ENCODE measurements at places on chromosomes 7 and 10. TPM values are rescaled to one million over a fixed set of nuclear protein-coding genes. Genes with fewer than 3 reads are reported as not detected.

DNA sequence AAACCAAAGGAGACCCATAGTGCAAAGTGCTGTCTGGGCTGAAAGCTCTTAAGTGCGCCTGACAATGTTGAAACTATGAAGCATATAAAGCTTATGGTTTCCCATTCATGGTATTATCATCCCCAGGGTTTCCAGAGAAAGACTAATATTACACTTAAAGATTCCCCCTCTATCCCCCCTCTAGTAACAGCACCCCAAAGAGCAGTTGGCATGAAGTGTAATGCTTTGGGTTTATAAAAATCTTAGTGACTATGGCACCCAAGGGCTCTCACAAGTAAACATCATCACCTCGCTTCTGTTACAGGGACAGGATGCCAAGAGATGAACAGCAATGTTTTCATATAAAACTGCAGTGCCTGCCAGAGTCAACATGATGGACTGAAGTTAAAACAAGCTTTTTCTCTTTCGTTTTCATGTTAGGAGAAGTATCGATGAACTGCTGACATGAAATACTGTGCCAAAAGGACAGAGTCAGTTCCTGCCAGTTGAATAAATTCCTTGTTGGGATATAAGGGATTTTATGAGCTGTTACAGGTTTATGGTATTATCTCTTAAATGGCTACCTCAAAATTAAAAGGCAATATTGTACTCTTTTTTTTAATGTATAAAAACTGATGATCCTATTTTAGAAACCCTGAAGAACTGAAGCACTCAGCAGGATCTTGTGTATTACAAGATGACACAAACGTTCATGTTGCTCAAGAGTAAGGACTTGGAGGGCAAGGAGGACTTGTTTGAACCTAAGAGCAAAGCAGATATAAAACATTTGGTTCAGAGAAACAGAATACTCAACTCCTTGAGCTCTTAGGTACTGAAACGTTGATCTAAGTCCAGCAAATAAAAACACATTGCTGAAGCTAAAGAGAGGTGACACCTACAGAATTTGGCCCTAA is 203.7 kb upstream of the IMMP2L start:
- H3K4me3 ChIP-seq = no peak overlapping the region
- H3K27ac ChIP-seq = no peak overlapping the region
- no peak for DNase-seq
- H3K36me3 ChIP-seq = no peaks in the 10 kb centered on the region

FOXP2 gene
- total RNA-seq = not detected

CLRN3 gene
- total RNA-seq = not detected

DNA sequence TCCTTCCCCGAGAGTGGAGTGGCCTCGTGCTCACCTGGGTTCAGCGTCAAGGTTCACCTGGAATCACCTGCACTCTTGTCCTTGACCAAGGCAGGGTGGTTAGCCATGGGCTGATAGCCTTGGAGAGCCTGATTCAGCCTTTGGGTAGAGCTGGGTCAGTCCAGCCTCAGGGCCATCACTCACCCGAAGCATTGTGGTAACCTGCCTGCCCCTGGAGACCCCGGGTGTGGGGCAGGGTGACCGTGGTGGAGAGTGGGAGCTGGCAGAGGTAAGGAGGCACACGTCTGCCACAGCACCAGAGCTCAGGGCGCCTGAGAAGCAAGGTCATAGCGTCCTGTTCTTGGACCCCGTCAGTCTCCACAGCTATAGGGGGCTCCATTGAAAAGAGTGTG is 27.8 kb upstream of the WDFY4 start:
- no peaks in the 10 kb centered on the region for H3K4me1 ChIP-seq
- H3K4me3 ChIP-seq = peak overlapping the region; percentile 31
- H3K27me3 ChIP-seq = peaks cover 33% of the 10 kb centered on the region
- no peaks in the 10 kb centered on the region for H3K36me3 ChIP-seq
- DNase-seq = no peak

GRCh38 chr7:98872328-98872924 is 2.6 kb upstream of the TMEM130 start:
- no peak overlapping the region for H3K27ac ChIP-seq
- DNase-seq = peak; percentile 70
- no peaks in the 10 kb centered on the region for H3K36me3 ChIP-seq
- no peaks in the 10 kb centered on the region for H3K4me1 ChIP-seq

DNA sequence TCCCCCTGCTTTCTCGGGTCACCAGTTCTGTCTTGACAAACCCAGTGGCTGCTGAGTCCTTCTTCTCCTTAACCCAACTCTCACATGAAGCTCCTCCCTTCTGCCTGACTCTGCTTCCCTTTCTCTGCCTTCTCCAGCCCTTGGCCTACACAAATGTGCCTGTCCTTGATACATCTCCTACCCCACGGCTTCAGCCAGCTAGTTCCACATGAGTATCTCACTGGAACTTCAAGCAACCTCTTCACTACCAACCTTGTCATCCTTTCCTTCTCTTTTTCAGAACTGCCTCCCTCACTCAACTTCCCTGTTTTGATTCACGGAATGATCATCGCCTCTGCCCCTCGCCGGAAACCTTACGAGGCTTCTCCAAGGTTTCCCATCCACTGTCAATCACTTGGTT is 55.9 kb downstream of the PDIA4 start:
- no peaks in the 10 kb centered on the region for H3K27me3 ChIP-seq
- H3K36me3 ChIP-seq = no peaks in the 10 kb centered on the region
- DNase-seq = no peak
- H3K27ac ChIP-seq = no peak overlapping the region
- H3K4me1 ChIP-seq = no peaks in the 10 kb centered on the region
- no peak overlapping the region for H3K4me3 ChIP-seq

GRCh38 chr7:153951316-153951715 is 100.9 kb upstream of the DPP6 start:
- no peaks in the 10 kb centered on the region for H3K36me3 ChIP-seq
- H3K27ac ChIP-seq = no peak overlapping the region
- no peak for DNase-seq

DNA sequence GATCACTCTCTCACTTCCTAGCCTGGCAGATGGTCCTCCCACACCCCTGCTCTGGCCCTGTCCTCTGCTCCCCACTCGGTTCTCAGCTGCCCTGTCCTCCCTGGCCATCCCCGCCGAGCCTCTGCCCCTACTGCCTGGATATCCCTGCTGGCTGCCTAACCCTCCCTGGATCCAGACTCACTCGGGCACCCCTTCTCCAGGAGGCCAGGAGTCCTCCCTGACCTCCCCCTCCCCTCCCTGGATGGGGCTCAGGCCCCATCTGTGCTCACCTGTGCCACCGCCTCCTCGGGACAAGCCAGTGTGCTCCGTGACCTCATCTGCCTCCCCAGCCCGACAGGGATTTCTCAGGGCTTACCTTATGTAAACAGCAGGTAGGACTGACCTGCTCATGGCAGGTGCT is 406.1 kb downstream of the TCERG1L start:
- DNase-seq = no peak
- H3K4me3 ChIP-seq = no peak overlapping the region
- no peaks in the 10 kb centered on the region for H3K4me1 ChIP-seq

CYP3A4 gene
- not detected for total RNA-seq

NRG3 gene
- not detected for total RNA-seq

DNA sequence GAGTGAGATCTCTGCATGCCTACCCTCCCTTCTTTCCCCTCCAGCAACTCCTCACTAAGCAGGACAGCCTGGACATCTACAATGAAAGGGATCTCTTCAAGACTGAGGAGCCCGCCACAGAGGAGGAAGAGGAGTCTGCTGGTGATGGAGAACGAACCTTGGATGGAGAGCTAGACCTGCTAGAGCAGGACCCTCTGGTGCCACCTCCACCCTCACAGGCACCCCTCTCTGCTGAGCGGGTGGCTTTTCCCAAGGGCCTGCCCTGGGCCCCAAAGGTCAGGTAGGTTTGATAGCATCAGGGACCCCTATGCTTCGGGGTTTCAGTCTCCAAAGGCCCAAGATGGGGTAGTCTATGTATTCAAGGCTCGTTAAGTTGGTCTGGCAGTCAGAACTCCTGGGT is 23.9 kb downstream of the STRIP2 start:
- no peaks in the 10 kb centered on the region for H3K4me1 ChIP-seq
- DNase-seq = no peak
- peaks cover 10% of the 10 kb centered on the region for H3K36me3 ChIP-seq
- no peak overlapping the region for H3K27ac ChIP-seq
- H3K4me3 ChIP-seq = no peak overlapping the region
- H3K27me3 ChIP-seq = no peaks in the 10 kb centered on the region

COBL gene
- not detected for total RNA-seq

DNA sequence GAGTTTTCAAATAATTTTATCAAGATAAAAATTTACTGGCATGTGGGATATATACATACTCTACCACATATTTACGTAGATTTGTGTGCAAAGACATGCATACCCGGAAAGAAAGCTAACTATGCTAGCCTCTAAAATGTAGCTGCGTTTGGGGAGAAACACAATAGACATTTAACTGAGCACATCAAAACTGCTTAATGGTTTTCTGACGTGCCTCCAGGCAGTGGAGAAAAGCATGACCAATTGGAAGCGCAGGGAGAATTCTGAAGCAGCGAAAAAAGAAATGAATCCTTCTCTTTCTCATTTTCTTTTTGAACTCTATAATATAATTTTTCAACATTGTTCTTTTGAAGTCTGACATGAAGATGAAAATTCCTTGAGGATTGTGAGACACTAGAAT is 60.3 kb upstream of the LYZL1 start:
- H3K27me3 ChIP-seq = no peaks in the 10 kb centered on the region
- H3K4me3 ChIP-seq = no peak overlapping the region
- no peaks in the 10 kb centered on the region for H3K36me3 ChIP-seq
- H3K4me1 ChIP-seq = peaks cover 13% of the 10 kb centered on the region

DNA sequence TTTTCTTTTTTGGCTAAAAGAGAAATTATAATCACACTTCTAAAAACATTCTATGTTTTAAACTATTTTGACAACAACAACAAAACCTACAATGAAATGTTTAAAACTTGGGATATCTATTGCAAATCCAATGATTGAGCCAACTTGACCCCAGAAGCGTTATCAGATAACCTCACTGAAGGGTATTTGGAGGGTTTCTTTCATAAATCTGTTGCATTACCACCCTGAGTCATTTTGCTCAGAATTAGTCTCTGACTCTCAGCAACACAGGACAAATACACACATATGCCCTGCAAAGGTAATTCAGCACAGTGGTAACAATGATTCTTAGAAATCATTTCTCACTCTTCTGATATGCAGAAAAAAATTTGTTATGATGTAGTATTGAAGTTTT is 2.3 kb upstream of the COL1A2 start:
- no peaks in the 10 kb centered on the region for H3K27me3 ChIP-seq
- no peak for DNase-seq
- no peak overlapping the region for H3K4me3 ChIP-seq
- peaks cover 9% of the 10 kb centered on the region for H3K4me1 ChIP-seq
- H3K36me3 ChIP-seq = no peaks in the 10 kb centered on the region

- H3K27ac ChIP-seq = peak overlapping the region; percentile 65
- H3K27me3 ChIP-seq = peaks cover 10% of the 10 kb centered on the region
- peaks cover 31% of the 10 kb centered on the region for H3K4me1 ChIP-seq
- peaks cover 5% of the 10 kb centered on the region for H3K36me3 ChIP-seq
- DNase-seq = peak; percentile 87
These were observed 1.9 kb downstream of the HIPK2 start for GRCh38 chr7:139775829-139776266.

DNA sequence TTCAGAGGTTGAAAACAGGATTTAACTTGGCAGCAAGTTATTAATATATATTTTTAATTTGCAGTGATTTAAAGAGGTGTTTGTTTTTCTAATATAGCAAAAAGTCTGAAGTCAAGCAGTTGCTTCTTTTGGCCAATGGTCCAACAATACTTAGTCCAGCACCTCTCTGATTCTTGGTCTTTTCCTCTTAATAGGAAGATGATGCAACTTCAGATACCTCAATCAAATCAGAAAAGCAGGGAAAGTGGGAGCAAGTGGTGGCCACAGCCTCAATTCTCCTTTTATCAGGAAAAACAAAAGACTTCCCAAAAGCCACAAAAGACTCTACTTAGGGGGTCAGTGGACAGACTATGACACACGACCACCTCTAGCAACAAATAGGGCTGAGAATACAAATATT is 133.6 kb upstream of the LRGUK start:
- no peaks in the 10 kb centered on the region for H3K36me3 ChIP-seq
- no peak for DNase-seq
- H3K4me3 ChIP-seq = no peak overlapping the region
- no peak overlapping the region for H3K27ac ChIP-seq

JAZF1 gene
- total RNA-seq = 1.5 TPM

ZNF804B gene
- not detected for total RNA-seq

GRCh38 chr7:101172005-101172853 is 6.9 kb upstream of the VGF start:
- no peaks in the 10 kb centered on the region for H3K36me3 ChIP-seq
- no peak overlapping the region for H3K27ac ChIP-seq
- H3K4me1 ChIP-seq = peaks cover 42% of the 10 kb centered on the region
- H3K27me3 ChIP-seq = peaks cover 58% of the 10 kb centered on the region
